ENCODE measurements at places on chromosomes 3 and 15.

GRCh38 chr3:29503958-29504357, 223.1 kb downstream of the RBMS3 start:
- DNase-seq: no peak

DNA sequence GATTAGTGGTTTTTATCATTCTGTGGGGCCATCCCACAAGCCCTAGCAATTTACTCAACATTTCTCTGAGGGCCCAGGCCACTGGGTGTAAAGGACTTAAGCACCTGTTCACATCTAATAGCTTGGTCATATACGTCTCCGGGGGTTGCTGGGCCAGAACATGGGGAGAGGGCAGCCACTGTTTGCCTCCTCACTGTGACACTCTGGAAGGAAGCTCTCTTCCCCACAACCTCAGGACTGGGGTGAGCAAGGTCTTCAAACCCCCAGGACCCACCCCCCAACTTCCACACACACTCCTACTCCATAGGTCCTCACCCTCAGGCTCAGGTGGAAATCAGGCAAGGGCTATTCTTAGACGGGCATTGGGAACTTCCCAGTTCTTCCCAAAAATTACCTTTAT, 28.9 kb downstream of the C3orf20 start:
- no peak for DNase-seq

DNA sequence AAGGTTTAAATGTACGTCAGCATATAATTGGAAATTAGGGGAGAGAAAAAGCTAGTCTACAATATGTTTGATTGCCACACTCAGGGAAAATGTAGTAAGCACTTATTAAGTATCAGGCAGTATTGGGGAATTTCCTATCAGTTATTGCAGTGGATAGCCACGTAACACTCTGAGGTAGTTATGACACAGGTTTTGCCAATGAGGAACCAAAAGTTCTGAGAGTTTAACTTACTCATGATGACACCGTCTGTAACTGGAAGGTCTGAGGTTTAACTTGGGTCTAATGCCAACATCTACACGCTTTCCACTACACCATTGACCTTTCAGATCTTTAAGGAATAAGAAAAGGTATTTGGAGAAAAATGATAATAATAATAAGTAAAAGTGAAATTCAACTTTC, 89.5 kb downstream of the ZMAT3 start:
- DNase-seq: no peak

GRCh38 chr3:15284121-15284889, 48.1 kb downstream of the SH3BP5 start:
- DNase-seq: peak; percentile 83

GRCh38 chr3:4606911-4607310, 113.8 kb downstream of the ITPR1 start:
- no peak for DNase-seq

- DNase-seq: no peak
Observed at GRCh38 chr3:159191447-159191846, 389.6 kb downstream of the MFSD1 start.

GRCh38 chr15:36903195-36903594, 197.2 kb downstream of the MEIS2 start:
- no peak for DNase-seq

GRCh38 chr3:58214484-58215316, 3.9 kb upstream of the DNASE1L3 start:
- no peak for DNase-seq

DNA sequence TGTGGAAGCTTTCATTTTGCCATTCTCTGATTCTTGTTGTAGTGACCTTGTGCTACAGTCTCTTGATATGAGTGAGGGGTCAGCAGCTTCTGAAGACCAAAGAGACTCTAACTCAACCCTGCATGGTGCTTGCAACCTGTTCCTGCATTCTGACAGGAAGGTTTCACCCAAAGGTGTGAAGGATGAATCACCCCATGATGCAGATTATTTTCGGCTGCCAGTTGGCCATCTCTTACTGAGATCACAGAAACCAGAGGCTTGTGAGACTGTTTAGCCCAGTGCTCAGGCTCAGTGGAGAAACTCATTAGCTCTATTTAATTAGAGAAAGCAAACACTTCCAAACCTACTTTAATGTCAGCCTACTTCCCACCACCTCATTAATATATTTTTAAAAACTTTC, 29.2 kb upstream of the TPRG1 start:
- no peak for DNase-seq

DNA sequence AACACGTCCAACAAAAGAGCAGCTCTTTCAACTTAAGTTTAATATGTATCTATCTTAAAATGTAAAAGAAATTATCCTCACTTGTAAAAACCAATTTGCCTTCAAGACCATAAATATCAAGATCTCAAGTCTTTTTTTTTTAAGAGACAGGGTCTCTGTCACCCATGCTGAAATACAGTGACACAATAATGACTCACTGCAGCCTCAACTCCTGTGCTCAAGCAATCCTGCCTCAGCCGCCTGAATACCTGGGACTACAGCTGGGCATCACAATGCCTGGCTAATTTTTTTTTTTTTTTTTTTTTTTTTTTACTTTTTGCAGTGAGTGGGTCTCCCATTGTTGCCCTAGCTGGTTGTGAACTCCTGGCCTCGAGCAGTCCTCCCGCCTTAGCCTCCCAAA, 26.0 kb downstream of the ACAP2 start:
- no peak for DNase-seq

- DNase-seq: no peak
Observed at GRCh38 chr15:99762288-99762687, 29.1 kb upstream of the LYSMD4 start.

DNA sequence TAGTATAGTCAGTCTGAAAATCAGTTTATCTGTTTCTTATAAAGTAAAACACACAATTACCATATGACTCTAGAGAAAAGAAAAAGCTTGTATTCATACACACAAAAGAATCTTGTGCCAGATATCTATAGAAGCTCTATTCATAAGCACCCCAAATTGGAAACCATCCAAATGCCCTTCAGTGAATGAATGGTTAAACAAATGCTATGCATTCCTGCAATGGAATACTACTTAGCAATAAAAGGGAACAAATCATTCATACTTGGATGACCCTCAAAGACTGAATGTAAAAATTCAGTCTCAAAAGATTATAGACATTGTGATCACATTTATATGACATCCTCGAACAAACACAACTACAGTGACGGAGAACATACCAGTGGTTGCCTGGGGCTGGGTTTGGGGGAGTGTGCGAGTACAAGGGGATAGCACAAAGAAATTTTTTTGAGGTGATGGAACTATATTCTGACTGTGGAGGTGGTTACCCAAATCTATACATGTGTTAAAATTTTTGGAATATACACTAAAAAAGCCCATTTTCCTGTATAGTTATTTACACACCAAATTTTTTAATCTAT, 680.6 kb downstream of the NTRK3 start:
- no peak for DNase-seq

DNA sequence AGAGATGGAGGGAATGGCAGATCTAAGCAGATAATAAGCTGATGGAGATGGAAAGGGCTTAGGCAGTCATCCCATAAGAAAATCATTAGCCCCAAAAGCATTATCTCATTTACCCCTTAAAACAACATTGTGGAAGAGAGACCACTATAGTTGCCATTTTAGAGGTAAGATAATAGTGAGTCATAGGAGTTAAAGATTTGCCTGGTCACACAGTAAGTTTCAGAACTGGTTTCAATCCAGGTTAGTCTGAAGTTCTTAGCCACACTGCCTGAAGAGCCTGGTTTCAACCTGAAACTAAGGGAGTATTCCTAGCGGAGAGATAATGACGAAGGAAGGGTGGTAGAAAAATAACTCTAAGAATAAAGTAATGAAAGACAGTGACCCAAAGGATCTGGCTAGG, 13.0 kb upstream of the UBR1 start:
- DNase-seq: no peak

GRCh38 chr3:29168081-29168480, 112.8 kb upstream of the RBMS3 start:
- no peak for DNase-seq

DNA sequence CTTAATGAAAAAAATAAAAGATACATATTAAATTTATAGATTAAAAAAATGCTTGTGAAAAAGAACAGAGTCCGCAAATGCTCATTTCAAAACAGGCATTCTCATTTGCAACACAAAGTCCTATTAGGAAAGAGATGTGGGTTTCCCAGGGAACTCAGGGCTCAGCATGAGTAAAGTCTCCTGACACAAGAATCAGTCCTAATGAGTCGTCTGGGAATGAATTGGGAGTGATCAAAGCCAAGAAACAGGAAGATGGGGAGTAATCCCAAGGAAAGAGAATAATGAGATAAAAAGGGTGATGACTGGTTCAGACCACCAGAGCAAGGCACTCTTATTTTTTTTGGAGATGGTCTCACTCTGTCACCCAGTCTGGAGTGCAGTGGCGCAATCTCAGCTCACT, 443.7 kb downstream of the NR2F2 start:
- no peak for DNase-seq

DNA sequence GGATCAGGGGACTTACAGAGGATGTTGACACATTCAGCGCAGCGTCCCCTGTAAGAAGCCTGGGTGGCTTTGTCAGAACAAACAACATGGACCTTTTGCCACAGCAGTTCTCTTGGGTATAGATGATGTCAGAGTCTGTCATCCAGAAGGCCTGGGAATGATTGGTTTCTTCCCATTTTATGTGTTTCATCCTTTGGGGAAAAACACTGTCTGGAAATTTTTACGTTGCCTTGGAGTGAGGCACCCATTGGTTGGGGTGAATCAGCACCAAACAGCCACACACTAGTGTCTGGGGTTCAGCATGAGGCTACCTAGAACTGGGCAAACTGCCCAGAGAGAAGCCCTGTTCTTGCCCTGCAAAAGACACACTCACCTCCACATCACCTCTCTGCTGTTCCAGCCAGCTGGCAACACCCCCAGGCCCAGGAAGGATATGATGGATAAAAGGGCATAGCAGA, 123.0 kb downstream of the FAM43A start:
- DNase-seq: no peak

- DNase-seq: no peak
Observed at GRCh38 chr15:80175436-80175835, 22.6 kb downstream of the FAH start.

DNA sequence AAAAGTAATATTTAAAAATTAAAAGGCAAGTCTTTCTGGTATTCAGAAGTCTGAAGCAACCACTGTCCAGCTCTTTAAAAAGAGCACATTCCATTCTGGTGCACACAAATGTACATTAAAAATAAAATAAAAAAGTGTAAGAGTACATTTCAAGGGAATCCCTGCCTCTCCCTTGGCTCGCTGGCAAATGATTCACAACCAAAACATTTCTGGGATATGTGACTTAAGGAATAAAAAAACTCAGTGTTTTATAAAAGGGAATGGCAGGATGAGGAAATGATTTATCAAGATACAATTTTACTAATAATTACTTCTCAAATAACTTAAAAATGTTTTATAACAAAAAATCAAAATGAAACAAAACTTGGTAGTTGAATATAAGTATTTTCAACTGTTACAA, 23.8 kb upstream of the ANXA2 start:
- DNase-seq: no peak

DNA sequence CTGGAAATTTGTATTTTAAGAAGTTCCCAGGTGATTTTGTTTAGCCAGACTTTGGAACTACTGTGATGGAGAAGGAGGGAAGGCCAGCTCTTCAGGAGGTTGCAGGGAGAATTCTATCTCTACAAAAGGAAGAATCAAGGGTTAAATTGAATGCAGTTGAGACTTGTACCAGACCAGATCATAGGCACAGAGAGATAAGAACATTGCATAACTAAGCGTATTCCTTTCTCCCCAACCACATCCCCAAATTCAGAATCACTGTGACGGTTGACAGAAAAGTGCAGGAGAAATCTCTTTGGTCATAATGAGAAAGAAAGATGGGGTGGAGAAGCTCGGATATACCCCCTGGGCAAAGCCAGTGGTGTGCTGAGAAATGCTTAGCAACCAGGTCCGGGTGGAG, 7.2 kb downstream of the PLD1 start:
- DNase-seq: no peak

DNA sequence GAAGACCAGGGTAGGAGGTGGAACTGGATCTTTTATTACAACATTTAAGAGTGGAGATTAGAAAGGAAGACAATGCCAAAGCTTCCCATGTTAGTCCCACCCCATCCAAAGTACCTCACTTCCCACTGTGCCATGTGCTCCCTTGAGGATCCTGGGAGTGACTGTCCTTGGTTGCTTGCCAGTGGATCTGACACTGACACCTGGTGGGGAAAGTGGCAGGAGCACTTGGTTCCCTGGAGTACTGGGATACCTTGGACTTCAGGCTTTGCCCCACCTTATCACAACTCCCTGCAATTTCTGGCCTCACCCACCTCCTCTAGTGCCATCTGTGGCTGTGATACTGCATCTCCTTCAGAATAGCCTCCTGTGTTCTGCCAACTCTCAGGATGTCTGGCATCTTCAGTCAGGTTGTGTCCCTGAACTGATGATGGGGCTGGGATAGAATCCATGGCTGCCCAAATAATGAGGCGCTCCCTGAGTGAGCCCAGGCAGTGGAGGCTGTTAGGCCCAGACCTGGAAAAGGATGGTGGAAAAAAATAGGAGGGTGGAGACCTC, 1.3 kb downstream of the ELL3 start:
- peak; percentile 26 for DNase-seq

DNA sequence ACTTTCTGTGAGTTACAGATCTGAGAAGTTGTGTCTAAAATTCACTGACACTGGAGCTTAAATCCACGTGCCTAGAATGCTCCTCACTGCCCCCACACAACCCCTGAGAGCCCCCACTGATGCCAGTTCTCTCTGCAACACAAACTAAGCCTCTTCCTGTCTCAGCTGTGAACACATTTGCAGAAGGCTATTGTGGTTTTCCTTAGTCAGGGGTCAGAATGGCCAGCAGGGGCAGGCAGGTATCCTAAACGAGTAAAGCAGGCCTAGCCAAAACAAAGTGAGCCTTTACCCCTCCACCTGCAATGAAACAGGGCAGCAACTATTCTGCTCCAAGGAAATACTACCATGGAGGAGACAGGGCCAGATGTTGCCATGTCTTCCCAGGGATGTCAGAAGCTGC, 78.6 kb downstream of the FHIT start:
- no peak for DNase-seq

DNA sequence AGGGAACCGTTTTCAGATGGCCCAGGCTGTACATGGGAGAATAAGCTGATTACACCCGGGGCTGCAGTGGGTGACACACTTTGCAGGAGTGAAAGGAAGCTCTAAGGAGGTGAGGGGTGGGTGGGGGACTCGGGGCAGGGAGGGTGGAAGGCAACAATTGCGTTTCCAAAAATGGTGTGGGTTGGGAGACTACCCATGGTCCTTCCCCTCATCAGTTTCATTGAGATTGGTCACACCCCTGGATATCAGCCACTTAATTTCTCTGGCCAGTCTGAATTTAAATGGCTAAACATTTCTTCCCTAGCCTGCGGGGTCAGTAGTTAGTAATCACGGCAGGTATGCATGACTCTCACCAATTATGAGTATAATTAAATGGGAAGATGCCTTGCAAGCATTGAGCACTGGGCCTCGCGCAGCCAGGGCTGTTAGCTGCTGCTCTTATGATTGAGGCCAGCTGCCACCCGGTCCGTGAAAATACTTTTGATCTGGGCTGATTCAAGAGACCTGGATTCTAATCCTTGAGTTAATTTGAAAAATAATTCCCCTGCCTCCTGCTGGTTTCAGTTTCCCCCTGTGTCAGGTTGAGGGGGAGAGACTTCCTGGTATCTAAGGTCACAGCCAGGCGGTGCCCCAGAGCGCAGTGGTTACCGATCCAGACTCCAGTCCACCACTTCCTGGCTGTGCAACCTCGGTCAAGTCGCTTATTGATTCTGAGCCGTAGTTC, 23.3 kb downstream of the SLC6A6 start:
- no peak for DNase-seq

- DNase-seq: no peak
Observed at GRCh38 chr3:147427746-147428145, 18.6 kb downstream of the ZIC1 start.

GRCh38 chr3:156181509-156181908, 61.1 kb downstream of the KCNAB1 start:
- DNase-seq: no peak

- no peak for DNase-seq
Observed at GRCh38 chr15:77384086-77384485, 35.8 kb downstream of the PEAK1 start.
